ENCODE measurements at places on chromosomes 2 and 18. TPM values are rescaled to one million over a fixed set of nuclear protein-coding genes. Genes with fewer than 3 reads are reported as not detected.

Gene RASGRP3
- total RNA-seq, result 14.9 TPM

Gene OTX1
- 0.31 TPM for total RNA-seq

Gene UBE2E3
- 31.6 TPM for total RNA-seq

Gene CCDC102B
- total RNA-seq, result 6.2 TPM

Gene CDK15
- total RNA-seq, result 0.31 TPM

Gene CD226
- total RNA-seq, result 0.92 TPM

Gene CNGA3
- total RNA-seq, result 0.34 TPM

GRCh38 chr2:44296653-44297052 lies 21.4 kb downstream of the SLC3A1 start:
- H3K4me1 ChIP-seq, result peaks cover 16% of the 10 kb centered on the region
- H3K27ac ChIP-seq, result no peak overlapping the region
- H3K4me3 ChIP-seq, result no peak overlapping the region
- DNase-seq, result no peak
- H3K27me3 ChIP-seq, result no peaks in the 10 kb centered on the region

GRCh38 chr2:220550995-220551700 lies 923.7 kb downstream of the SLC4A3 start:
- DNase-seq, result no peak
- no peak overlapping the region for H3K4me3 ChIP-seq
- no peak overlapping the region for H3K27ac ChIP-seq

DNA sequence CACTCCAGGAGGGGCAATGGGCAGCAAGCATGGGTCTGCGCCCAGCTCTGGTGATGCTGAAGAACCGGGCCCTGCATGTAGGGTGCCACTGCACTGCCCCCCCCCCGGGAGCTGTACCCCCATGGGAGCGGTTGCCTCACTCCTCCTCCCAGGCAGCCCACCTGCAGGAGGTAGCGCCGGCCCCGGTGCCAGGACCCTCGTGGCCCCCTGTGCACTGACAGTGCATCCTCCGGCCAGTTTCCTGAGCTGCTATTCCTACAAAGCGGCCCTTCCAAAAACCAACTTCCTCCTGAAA lies 109.4 kb downstream of the ZNF516 start:
- H3K27ac ChIP-seq, result no peak overlapping the region
- peaks cover 7% of the 10 kb centered on the region for H3K4me1 ChIP-seq
- DNase-seq, result no peak
- no peak overlapping the region for H3K4me3 ChIP-seq
- H3K36me3 ChIP-seq, result no peaks in the 10 kb centered on the region
- no peaks in the 10 kb centered on the region for H3K27me3 ChIP-seq

DNA sequence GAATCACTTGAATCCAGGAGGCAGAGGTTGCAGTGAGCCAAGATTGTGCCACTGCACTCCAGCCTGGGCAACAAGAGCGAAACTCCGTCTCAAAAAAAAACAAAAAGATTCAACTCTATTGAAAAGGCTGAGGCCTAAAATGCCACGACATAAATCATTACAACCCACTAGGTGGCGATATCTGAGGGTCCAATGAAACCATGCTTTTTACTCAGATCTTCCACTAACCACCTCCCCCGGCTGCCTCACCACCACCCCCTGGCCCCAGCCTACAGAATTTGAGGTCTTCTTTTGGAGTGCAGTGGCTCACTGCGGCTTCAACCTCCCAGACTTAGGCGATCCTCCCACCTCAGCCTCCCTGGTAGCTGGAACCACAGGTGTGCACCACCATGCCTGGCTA lies 57.5 kb downstream of the AP1S3 start:
- H3K4me3 ChIP-seq, result no peak overlapping the region
- no peaks in the 10 kb centered on the region for H3K36me3 ChIP-seq
- no peak for DNase-seq
- H3K27ac ChIP-seq, result no peak overlapping the region

- no peaks in the 10 kb centered on the region for H3K4me1 ChIP-seq
- no peaks in the 10 kb centered on the region for H3K36me3 ChIP-seq
- no peak overlapping the region for H3K27ac ChIP-seq
Observed at GRCh38 chr18:37322492-37323035, 243.0 kb downstream of the CELF4 start.

DNA sequence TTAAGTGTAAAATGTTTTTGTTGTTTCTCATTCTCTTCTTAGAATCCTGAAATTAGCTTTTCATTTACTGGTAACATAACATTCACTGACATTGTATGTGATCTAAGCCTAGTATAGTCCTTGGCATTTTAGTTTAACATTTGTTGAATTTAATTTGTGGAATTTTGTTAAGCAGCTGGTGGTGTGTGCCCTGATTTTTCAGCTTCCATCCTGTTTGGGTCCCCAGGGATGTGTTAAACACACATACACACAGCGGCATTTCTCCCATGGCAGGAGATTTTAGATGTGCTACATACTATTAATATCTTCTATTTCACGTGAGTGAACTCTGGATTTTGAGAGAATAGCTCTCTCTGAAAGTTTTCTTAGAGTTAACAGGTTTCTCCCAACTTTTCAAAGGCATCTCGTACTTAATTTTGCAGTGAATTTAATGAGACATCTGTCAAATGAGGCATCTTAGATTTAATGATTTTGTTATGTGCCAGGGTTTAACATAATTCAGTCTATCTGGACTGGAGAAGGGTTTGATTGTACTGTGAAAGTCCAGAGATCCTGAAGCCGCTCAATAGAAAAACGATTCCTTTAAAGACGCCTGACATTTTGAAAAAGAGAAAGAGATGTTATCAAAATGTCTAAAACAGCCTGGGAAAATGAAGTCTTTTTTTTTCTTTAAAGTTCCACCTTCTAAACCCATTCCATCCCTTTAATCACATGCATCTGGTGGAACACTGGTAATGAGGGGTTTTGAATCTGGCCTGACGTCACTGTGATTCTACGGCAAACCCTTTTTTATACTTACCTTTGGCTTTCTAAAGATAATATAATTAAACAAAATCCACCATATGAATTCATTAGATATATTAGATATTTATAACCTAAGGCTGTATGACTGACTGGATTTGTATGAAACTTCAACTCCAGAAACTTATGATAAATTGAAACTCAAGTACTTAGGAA lies 6.8 kb downstream of the PHLPP1 start:
- H3K4me1 ChIP-seq, result peaks cover 27% of the 10 kb centered on the region
- no peak overlapping the region for H3K27ac ChIP-seq
- no peaks in the 10 kb centered on the region for H3K36me3 ChIP-seq
- no peak for DNase-seq
- H3K4me3 ChIP-seq, result no peak overlapping the region
- no peaks in the 10 kb centered on the region for H3K27me3 ChIP-seq

DNA sequence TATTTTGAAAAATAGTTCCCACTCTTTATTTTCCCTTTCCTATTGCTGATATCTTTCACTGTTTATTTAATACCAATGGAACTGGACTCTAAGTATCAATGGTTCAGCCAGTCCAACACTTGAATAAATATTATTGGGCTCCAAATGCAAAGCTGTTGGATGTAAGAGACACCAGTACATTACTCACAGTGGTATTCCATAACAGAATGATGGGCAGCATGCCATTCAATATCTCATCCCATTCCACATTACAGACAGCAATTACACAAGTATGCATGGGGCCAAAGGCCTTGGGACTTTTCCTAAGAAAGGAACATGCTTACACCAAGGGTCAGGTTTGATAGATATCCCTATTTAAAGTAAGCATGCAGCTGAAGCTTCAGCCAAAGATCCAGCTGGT lies 231.9 kb downstream of the RND3 start:
- no peaks in the 10 kb centered on the region for H3K27me3 ChIP-seq
- H3K4me3 ChIP-seq, result no peak overlapping the region
- DNase-seq, result no peak
- no peaks in the 10 kb centered on the region for H3K4me1 ChIP-seq

DNA sequence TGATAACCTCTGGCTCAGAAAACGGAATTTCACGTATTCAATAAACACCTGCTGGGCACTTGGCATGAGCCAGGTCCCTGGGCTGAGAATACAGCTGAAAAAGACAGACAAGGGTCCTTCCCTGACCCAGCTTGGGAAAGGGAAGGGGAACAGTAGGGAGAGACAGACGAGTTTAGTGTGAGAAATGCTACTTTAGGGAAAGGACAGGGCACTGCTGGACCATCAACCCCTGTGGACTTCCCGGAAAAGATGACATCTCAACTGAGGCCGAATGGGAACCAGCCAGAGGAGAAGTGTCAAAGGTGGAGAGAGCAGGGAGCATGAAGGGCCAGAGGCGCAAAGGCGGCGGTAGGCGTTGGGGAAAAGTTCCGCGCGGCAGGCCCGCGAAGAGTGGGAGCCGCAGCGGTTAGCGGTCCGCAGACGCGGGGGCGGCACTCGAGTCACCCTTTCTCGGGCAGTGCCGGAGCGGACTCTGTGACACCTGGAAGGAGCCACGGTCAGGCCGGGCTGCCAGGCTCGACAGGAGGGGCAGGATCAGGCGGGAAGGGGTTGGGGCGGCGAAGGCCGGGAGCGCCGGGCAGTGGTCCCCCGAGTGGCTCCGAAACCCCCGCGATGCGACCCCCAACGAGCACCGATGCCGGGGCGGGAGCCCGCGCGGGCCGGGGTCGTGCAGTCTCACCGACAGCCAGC lies 519 bp downstream of the TEX261 start:
- no peak for DNase-seq
- H3K36me3 ChIP-seq, result peaks cover 2% of the 10 kb centered on the region
- H3K4me1 ChIP-seq, result peaks cover 12% of the 10 kb centered on the region
- H3K27me3 ChIP-seq, result no peaks in the 10 kb centered on the region

GRCh38 chr2:204667990-204668389 lies 122.7 kb downstream of the PARD3B start:
- no peaks in the 10 kb centered on the region for H3K27me3 ChIP-seq
- no peaks in the 10 kb centered on the region for H3K36me3 ChIP-seq
- peaks cover 21% of the 10 kb centered on the region for H3K4me1 ChIP-seq

GRCh38 chr18:23871410-23871809 lies 143.1 kb upstream of the TTC39C start:
- no peaks in the 10 kb centered on the region for H3K4me1 ChIP-seq
- no peak overlapping the region for H3K27ac ChIP-seq
- no peak overlapping the region for H3K4me3 ChIP-seq
- H3K36me3 ChIP-seq, result no peaks in the 10 kb centered on the region
- H3K27me3 ChIP-seq, result no peaks in the 10 kb centered on the region
- DNase-seq, result peak; percentile 26

DNA sequence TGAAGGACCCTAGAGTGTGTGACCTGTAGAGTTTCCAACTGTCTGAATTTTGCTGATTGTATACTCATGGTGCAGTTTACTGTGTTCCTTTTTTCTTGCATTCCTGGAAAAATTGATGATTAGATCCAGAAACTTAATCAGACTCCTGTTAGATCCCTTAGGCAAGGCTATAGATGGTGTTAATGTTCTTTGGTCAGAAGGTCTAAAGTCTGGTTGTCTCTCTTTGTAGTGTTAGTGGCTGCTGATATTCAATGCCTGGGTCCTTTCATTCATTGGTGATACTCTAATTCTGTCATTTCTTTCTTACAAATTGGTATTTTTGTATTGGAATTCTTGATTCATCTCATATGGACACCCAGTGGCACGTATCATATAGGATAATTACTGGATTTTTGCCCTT lies 6.3 kb downstream of the CCNT2 start:
- H3K36me3 ChIP-seq, result peaks cover 8% of the 10 kb centered on the region
- H3K27me3 ChIP-seq, result no peaks in the 10 kb centered on the region
- no peak overlapping the region for H3K27ac ChIP-seq
- H3K4me3 ChIP-seq, result no peak overlapping the region
- peaks cover 57% of the 10 kb centered on the region for H3K4me1 ChIP-seq
- no peak for DNase-seq

- no peak overlapping the region for H3K4me3 ChIP-seq
- no peak for DNase-seq
- H3K36me3 ChIP-seq, result no peaks in the 10 kb centered on the region
- no peak overlapping the region for H3K27ac ChIP-seq
Observed at GRCh38 chr2:222430071-222430470, 5.7 kb downstream of the SGPP2 start.

DNA sequence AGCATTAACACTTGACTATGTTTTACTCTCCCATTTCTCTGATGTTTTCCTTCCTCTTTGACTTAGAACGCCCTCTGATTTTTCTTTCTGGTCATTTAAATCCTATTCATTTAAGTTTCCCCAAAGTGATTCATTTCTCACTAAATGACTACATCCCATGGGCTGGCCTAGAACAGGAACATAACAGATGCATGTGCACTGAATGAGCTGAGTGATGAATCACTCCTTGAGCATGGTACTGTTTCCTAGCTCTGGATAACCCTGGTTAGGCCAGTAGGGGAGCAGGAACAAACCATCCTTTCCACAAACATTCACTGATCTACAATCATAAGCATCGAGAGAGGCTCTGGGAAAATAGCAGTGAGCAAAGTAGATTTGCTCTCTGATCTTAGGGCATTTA lies 221.9 kb upstream of the SETBP1 start:
- H3K27me3 ChIP-seq, result no peaks in the 10 kb centered on the region
- no peak overlapping the region for H3K27ac ChIP-seq
- no peaks in the 10 kb centered on the region for H3K36me3 ChIP-seq
- H3K4me3 ChIP-seq, result no peak overlapping the region
- no peak for DNase-seq

DNA sequence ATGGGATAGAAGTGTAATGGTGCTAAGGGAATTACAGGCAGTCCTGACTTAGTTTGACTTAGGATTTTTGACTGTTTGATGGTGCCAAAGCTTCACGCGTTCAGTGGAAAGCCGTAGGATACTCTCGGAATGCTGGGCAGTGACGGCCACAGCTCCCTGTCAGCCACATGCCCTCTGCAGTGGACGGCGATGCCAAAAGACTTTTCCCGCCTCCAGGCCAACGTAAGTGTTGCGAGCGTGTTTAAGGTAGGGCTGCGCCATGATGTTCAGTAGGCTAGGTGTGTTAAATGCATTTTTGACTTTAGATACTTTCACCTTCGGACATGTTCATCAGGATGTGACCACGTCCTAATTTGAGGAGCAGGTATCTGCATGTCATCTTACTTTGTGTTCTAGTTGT lies 63.4 kb downstream of the DCDC2C start:
- no peaks in the 10 kb centered on the region for H3K4me1 ChIP-seq
- H3K36me3 ChIP-seq, result no peaks in the 10 kb centered on the region
- H3K4me3 ChIP-seq, result no peak overlapping the region
- no peak overlapping the region for H3K27ac ChIP-seq
